ENCODE measurements at places on chromosomes 5 and 9.

GRCh38 chr9:6229619-6230018 lies 14.0 kb downstream of the IL33 start:
- no peak for DNase-seq

DNA sequence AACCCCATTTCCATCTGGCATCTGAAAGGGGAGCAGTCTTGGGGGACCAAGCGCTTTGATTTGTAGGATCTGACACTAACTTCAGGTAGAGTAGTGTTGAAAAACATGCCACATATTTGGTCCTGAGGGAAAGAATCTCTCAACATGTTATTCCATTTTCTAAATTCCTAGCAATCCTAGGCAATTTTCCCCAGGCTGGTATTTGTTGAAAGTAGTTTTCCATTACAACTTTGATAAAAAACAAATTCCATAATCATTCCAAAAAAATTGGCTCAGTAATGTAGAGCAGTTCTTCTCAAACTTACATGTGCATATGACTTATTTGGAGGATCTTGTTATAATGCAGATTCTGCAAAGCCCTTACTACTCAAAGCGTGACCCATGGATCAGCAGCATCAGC lies 477.9 kb downstream of the ACTL7B start:
- DNase-seq = no peak

DNA sequence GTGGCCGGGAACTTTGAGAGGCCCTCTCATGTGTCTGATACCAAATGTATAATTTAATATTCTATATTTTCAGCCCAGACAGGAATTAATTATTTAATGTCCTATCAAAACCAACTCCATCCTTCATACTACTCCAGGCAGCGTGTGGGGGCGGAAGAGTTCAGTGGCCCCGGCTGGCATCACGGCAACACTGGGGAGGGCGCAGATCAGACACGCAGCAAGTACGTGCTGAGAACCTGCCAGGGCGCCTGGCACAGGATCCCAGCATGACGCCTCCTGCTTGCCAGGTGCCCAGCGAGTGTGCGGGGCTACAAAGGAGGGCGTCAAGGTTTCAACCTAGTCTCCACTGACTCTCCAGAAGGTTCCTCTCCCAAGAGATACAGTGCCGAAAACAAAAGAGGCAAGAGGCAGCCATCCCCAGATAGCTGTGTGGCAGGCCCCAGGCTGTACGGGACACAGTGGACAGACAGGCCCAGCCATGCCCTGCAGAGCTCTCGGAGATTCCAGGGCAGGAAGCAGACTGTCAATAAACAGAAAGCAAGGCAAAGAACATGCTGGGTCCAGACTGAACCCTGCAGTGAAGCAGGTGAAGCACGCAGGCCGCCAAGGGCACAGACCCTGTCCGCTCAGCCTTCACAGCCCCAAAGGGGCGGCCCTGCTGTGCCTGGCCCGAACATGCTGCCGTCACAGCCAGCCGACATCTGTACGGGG lies 110.3 kb downstream of the VAV2 start:
- DNase-seq = no peak

DNA sequence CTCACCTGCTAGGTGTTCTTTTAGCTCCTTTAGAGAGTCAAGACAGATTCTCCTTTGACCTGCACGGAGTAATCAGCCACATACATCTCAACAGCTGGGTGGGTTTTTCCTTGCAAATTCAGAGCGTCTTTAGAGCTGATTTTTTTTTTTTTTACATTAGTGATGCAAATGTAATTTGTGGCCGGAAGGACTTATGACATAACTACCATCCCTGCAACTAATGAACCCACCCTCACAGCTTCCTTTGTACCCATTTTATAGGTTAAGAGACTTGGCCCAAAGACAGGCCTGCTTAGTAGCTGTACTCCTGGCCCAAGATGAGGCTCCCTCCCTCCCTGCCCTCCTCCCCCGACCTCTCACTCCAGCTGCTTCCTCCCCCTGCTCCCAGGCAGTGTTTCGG lies 69.9 kb upstream of the NIPAL4 start:
- no peak for DNase-seq

GRCh38 chr5:30768056-30768690 lies 425.3 kb upstream of the CDH6 start:
- no peak for DNase-seq

GRCh38 chr5:73311291-73312110 lies 137.1 kb downstream of the FOXD1 start:
- DNase-seq = no peak

DNA sequence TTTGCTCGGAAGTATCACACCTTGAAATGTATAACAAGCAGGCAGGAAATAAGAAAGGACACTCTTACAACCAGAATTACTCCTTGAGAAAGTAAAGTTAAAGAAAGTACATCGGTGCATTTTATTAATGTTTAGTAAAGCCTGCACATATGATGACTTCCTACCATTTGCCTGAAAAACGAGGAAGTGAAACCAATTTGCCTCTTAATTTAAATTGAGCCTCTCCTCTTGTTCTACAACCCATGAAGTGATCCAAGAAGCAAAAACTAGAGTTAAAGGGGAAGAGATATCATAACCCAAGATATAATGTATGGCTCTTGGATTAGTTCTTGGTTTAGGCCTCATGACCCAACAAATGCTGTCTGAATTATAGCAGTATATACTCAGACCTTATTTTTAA lies 95.6 kb downstream of the GNAQ start:
- DNase-seq = no peak

GRCh38 chr5:10863763-10864383 lies 102.8 kb upstream of the DAP start:
- peak; percentile 35 for DNase-seq

GRCh38 chr5:180553530-180553929 lies 37.8 kb downstream of the SCGB3A1 start:
- no peak for DNase-seq

- DNase-seq = no peak
These were observed 1.3 kb downstream of the GADD45G start for GRCh38 chr9:89606049-89606623.

DNA sequence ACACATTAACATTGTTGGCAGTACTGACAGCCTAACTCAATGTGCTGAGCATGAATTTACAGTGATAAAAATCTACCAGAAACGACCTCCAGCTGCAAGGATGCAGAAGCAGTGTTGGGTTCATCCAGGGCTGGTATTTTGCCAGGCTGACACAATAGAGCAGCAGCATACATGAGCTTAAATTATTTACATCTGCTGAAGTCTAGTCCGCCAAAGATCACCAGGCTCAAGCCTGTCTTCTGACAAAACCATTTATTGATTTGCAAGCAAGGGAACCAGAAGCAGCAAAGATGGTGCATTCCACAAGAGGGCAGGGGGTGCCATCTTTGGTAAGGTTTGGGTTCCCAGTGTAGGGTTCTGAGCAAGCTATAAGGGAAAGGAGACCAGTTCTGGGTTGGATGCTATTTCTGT lies 8.7 kb upstream of the C5orf34 start:
- DNase-seq = no peak

- DNase-seq = no peak
These were observed 8.8 kb upstream of the PGGT1B start for GRCh38 chr5:115271295-115272050.

DNA sequence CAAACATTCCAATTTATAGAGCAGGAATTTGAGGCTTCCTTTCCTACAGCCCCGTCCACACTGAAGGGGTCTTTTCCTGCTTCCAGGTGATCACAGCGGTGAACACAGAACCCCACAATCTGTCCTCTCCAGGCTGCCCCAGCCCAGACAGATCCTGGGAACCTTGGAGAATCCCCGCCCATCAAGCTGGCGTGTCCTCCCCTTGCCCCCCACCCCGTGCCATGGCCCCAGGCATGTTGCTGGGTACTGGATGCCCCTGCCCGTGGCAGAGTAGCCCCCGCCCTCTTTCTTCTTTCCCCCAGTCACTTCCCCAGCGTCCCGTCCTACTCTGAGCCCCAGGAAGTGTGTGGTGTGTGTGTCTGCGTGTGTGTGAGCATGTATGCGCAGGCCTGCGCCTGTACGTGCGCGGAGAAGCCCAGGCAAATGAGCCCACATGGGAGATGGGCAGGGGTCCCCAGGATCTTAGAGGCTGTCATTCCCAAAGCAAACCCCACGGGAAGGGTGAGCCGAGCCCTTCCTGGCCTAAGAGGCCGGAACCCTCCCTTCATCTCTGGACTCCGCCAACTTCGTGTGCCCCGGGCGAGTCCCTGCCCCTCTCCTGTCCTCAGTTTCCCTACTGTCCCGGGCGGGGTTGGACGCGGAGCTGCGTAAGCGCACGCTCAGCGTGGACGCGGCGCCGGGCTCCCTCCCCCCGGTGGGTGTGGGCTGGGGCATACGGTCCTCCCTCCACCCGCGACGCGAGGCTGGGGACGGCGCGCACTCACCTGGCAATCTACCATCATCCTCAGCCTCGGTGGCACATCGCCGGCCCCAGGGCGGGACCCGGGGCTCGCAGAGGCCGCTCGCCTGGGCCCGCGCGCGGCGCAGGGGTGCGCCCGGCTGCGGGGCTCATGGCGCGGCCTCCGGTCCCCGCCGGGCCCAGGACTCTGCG lies 15.2 kb downstream of the GBGT1 start:
- no peak for DNase-seq

GRCh38 chr5:181037365-181037861 lies 2.7 kb upstream of the BTNL9 start:
- DNase-seq = no peak

- no peak for DNase-seq
These were observed 104.4 kb downstream of the C5orf15 start for GRCh38 chr5:133863857-133864585.

GRCh38 chr9:61665829-61666228 lies 476.0 kb downstream of the SPATA31A7 start:
- DNase-seq = no peak

- no peak for DNase-seq
These were observed 295.3 kb upstream of the SLC24A2 start for GRCh38 chr9:20084125-20084524.

DNA sequence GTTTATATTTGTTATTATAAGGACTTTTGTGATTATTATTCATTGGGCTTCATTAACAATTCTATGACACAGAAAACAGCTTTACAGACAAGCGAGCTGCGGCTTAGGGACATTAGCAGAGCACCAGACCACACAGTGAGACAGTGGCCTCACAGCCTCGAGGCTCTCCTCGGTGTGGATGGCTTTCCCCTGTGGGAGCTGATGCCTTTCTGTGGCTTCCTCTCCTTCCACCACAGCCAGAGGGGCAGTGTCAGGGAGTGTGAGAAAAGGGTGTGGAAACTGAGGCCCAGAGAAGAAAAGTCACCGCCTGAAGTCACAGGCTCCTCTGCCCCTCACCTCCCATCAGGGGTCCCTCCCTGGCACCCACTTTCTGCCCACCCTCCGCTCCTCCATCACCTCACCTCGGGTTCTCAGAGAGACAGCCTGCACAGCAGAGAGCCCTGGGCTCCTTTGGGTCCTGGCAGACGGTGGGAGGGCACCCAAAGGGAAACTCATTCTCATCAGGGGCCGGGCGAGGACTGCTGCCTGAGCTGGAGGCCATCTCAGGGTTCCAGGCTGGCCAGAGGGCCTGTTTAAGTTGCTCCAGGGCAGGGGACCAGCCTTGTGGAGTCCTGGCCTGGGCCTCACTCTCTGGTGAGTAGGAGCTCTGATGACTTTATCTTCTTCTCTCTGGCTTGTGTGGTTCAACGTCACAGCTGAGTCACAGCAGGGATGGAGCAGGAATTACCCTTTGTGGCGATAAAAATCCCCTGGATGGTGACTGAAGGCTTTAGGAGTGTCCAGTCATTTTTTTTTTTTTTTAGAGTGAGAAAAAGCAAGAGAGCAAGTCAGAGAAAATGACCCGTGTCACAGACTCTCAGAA lies 830 bp downstream of the TRAF1 start:
- DNase-seq = peak; percentile 70

GRCh38 chr9:37034305-37034937 lies 353 bp upstream of the PAX5 start:
- no peak for DNase-seq

GRCh38 chr5:94702729-94703128 lies 84.3 kb downstream of the SLF1 start:
- DNase-seq = no peak

DNA sequence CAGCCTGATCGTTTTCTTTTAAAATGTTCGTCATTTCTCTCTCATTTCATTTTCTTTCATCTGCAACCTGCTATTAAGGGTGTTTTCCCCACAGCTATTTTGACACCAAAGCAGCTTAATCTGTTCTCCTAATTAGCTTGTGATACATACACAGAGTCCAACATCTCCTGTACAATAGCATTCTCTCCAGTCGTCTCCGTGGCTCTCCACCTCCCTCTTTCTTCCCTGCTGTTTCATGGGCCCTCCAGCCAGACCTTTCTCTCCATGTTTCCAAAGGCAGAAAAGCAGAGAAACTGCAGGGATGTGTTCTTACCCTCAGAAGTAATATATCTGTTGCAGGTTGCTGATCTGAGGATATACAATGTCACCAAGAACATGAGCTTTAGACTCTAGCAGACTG lies 88.8 kb upstream of the SPOCK1 start:
- DNase-seq = no peak

- no peak for DNase-seq
These were observed 437.3 kb downstream of the DTWD2 start for GRCh38 chr5:118551031-118551430.

DNA sequence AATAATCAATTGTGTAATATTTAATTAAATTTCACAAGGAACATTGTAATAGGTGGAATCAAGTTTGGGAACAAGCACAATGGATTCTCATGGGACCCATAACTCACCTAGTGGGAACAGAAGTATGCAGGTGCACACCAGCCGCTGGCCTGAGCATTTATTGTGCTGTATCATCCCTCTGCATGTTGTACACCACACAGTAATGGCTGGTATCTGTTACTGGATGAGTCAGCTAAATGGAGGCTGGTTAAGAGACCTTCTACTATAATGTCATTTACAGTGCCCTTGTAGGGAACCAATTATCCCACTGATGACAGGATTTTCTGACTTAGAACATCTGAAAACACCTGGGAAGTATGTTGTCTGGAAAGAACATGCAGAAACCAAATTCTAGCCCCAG lies 3.2 kb upstream of the MAP3K1 start:
- DNase-seq = no peak

Measured in stimulated activated CD4-positive, alpha-beta T cell treated with anti-CD3 and anti-CD28 coated beads, Interleukin-1b, Interleukin-23, amount 100 ng/mL, for 4 hours (primary cell).